ENCODE measurements at places on chromosomes 16 and 17. TPM values are rescaled to one million over a fixed set of nuclear protein-coding genes. Genes with fewer than 3 reads are reported as not detected.

Gene NOTUM
- under 0.01 TPM for total RNA-seq

Gene ADAD2
- not detected for total RNA-seq

Gene CCL15
- total RNA-seq, result not detected

Gene PTX4
- total RNA-seq, result 0.06 TPM

Gene SEZ6L2
- 6.3 TPM for total RNA-seq

Gene CIITA
- under 0.01 TPM for total RNA-seq

Gene FBXO39
- total RNA-seq, result 0.37 TPM

Gene KRT31
- total RNA-seq, result not detected

Gene SOX8
- 1.4 TPM for total RNA-seq

Gene PRR29
- 1.5 TPM for total RNA-seq

Gene IKZF3
- not detected for total RNA-seq

Gene CPHXL2
- not detected for total RNA-seq

Gene TP53TG3C
- not detected for total RNA-seq

Gene CCDC43
- total RNA-seq, result 40.8 TPM

Gene KRTAP3-1
- not detected for total RNA-seq

Gene SCGB1C2
- not detected for total RNA-seq

Gene SLC25A39
- 67.2 TPM for total RNA-seq

Gene RPGRIP1L
- total RNA-seq, result 10.8 TPM

Gene EME1
- 9.2 TPM for total RNA-seq

Gene CDRT15
- not detected for total RNA-seq

Gene PYDC1
- total RNA-seq, result not detected

Gene TEDC2
- 2.7 TPM for total RNA-seq

Gene PRSS27
- 0.92 TPM for total RNA-seq

Gene COL1A1
- 507 TPM for total RNA-seq

Gene KCNG4
- total RNA-seq, result under 0.01 TPM

Gene PPP1R1B
- total RNA-seq, result 0.25 TPM

Gene SLC13A5
- total RNA-seq, result not detected

Gene SLC47A1
- 3.4 TPM for total RNA-seq

Gene FAM171A2
- total RNA-seq, result 0.79 TPM

Gene FBXW10
- total RNA-seq, result under 0.01 TPM

Gene ITPRIPL2
- 65.3 TPM for total RNA-seq

Gene ATP6V0D1
- total RNA-seq, result 103 TPM

Gene CA5A
- total RNA-seq, result not detected

Gene CRHR1
- not detected for total RNA-seq

Gene SLC43A2
- total RNA-seq, result 9.0 TPM

Gene CACNG4
- not detected for total RNA-seq

Gene ABCC6
- 0.75 TPM for total RNA-seq

Gene TEX14
- under 0.01 TPM for total RNA-seq

Gene FOXC2
- total RNA-seq, result 3.4 TPM

Gene ABCA9
- total RNA-seq, result 76.4 TPM
